Upper lobe of left lung (tissue), 6 donors: ENCODE measurements at places on chromosomes 3 and 15.

DNA sequence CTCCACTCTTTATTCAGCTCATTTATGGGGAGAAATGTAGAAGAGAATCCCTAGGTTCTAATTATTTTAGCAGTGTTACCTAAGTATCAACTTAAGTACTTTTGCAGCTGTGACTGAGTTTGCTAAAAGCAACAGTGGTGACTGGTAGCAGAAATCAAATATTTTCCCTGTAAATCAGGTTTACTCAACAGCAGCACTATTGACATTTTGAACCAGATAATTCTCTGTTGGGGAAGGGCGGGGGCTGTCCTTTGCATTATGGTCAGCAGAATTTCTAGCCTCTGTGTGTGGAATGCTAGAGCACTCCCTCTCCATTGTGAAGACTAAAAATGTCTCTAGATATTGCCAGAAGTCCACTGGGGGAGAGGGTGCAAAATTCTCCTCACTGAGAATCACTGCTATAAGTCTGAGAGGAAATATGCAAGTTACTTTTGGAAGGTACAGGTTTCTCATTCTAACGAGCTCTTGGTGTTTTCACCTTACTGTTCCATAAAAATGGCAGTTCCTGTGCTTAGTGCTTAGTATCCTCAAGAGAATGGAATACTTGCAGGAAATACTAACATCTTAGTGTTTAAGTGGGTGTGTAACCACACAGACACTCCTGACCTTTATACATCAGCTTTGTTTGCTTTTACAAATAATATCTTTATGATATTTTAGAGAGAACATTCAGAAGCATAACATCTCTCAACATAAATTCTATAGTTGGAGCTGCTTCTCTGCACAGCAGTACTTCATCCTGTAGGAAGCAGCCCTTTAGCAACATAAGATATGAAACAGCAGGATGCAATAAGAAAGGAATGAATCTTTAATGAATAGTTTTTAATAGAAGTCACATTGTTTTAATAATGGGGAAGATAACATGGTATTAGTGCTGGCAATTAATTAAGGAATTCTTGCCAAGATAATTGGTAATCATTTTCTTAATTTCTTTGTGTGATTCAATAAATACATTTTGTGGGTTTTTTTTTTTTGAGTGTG is 246.5 kb upstream of the GOLIM4 start:
- no peak for DNase-seq

DNA sequence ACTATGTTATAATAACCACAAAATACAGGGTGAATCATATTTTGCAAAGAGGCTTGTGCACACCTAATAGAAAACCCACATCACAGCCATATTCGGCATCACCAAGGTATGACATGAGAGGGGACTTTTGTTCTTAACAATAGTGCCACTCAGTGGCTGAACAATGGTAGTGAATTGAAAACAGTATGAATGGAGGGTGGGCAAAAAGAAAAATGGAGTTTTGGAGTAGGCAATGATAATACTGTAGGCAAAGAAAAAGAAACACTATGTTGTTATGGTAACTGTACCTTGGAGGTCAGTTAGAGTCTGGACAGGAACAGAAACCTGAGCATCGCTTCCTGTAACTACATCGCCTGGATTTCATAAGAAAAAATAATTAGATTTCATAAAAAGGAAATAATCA is 348.6 kb downstream of the PLCL2 start:
- no peak for DNase-seq

GRCh38 chr3:28210968-28211713 is 30.3 kb upstream of the CMC1 start:
- no peak for DNase-seq

- DNase-seq: no peak
These were observed 84.4 kb downstream of the BTD start for GRCh38 chr3:15685927-15686326.

GRCh38 chr3:67557848-67558355 is 96.5 kb downstream of the SUCLG2 start:
- DNase-seq: no peak

GRCh38 chr3:14452740-14453710 is 50.6 kb downstream of the SLC6A6 start:
- peak; percentile 69 for DNase-seq

DNA sequence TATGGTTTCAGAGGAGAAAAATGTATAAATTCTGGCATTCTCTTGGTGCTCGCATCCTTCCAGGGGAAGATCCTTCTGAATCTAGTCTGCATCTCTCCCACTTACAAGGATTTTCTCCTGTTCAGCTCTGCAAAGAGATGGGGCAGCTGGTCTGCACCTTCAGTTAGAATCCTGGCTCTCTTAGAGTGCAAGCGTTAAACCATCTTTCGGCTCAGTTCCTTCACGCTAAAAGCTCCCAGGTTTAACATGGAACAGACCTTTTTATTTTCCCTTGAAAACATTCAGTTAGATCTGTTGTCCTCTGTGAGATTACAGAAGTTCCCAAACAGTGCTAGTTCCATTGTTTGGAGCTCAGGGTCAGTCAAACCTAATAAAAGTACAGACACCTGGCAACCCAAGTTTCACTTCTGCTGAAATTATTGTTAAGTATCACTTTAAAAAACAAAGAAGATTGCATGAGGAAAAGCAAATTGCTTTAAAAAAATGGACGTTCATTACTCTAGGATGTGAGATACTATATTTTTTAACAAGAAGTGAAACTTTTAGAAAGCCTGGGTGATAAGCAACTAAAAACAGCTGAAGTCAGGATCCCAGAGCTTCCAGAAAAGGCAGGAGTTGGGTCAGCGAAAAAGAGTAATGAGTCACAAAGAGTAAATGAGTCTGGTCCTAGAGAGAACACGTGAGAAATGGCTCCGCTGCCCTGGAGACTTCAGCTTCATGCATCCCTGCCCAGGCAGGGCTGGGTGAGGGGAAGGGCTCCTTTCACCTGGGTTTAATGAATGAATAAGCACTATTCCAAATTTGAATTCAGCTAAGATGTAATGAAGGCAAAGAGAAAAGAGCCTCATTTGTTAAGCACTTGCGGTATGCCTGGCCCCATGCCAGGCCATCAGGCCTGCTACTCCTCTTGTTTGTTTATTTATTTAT is 63.3 kb downstream of the ABTB1 start:
- DNase-seq: no peak

- no peak for DNase-seq
These were observed 36.7 kb upstream of the BLM start for GRCh38 chr15:90680371-90680935.

GRCh38 chr3:112092496-112093179 is 6.4 kb downstream of the C3orf52 start:
- no peak for DNase-seq

DNA sequence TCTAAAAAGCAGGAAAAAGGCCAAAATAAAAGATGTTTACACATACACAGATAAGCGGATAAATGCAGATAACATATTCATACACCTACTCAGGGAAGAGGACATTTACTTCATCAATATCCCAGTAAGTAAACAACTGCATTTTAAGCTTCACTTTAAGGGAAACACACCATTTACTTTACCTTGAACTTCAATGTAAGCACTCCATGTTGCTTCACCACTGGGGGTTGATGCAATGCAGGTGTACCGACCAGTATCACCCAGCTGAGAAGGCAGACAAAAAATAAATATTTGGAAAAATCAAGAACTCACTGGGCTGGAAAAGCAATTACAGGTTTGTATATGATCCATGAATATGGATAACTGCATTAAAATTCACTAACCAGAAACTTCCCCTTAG is 1099.5 kb downstream of the ROBO1 start:
- no peak for DNase-seq

DNA sequence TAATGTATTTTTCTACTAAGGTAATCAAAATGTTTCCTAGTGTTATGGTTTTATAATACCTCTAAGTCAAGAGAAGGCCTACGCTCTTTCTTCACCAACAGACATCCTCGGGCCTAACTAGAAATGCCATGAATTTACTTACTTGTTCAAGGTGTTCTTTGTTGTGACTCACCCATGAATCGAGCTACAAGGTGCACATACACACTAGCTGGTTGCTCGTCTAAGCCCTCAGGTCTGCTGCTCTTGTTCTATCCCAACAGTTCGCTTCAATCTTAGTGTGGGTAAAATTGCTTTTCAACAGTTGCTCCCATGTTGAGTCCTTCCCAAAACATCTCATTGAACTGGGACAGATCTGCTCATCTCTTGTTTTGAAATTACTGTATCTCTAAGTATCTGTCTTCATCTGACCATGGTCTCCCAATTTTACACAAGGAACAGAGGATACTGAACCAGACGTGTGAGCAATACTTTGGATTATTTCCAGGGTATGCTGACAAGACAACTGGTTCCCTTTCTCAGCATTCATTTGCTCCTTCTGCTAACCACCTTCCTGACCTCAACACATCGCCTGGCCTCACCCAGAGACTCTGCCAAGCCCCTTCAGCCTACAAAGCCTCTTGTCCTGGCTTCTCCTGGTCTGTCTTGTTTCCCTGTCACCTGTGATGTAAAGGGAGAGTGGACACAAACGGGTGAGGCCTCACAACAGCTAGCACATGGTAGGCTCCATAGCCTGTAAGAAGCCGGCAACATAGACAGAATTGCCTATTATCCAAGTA is 84.2 kb downstream of the NEDD4 start:
- DNase-seq: no peak

DNA sequence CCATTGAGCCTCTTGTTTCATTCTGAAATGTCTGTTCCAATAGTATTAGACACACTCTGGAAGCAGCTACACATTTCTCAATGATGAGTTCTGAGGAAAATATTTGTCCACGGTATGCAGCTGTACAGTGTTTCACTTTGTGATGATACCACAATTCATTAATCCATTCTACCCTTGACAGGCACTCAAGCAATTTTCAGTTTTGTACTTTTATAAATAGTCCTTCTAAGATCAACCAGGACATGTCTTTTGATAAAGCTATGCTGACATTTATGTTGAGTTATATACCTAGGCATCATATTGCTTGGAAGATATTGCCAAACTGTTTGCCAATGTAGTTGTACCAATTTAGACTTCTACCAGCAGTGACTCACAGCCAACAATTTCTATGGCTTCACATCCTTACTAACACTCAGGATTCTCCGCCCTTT is 165.1 kb upstream of the COL8A1 start:
- DNase-seq: no peak

GRCh38 chr3:196868297-196868661 is 559 bp downstream of the SENP5 start:
- DNase-seq: no peak

DNA sequence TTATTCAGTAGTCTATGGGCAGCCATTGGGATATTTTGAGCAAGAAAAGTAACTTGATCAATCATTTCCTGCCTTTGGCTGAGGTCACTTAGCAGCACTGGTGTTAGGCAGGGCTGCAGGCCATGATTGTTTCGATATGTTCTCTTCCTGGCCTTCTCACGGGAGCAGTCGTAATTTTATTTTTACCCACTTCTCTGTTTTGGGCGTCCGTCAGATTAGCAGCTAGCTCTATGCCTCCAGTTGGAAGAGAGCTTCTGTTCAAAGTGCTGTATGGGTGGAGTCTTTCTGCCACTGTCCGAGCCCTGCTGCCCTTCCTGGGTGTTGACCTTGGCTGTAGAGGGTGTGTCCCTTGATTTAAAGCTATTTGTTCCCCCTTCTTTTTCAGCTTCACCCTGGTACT is 123.4 kb upstream of the ROPN1 start:
- no peak for DNase-seq

- peak; percentile 76 for DNase-seq
These were observed 32.6 kb upstream of the IREB2 start for GRCh38 chr15:78405336-78405924.

DNA sequence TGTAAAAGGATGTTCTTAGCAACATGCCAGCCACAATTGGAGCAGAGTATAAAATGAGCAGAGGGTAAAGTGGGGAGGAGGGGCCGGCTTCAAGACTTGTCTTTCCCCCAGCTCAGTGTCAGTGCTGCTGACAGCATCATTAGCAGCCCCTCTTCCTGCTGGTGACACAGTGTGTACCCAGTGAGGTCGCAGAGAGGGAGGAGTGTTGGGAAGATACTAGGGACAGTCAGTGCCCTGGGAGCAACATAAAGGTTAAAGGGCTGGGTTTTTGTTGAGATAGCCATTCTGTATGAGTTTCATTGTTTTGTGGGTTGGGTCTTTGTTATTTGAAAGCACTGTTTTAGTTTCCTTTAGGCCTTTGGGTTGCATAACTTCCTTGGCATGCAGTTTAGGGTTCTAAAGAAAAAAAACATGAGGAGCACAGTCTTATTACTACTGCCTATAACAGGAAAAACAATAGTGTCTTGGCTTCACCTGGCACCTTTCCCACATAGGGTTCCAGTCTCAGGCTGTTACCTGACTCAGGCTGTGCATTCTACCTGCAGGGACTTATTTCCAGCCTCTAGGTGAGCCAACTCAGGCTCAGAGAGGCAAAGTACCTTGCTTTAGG is 94.1 kb upstream of the SKOR1 start:
- no peak for DNase-seq

DNA sequence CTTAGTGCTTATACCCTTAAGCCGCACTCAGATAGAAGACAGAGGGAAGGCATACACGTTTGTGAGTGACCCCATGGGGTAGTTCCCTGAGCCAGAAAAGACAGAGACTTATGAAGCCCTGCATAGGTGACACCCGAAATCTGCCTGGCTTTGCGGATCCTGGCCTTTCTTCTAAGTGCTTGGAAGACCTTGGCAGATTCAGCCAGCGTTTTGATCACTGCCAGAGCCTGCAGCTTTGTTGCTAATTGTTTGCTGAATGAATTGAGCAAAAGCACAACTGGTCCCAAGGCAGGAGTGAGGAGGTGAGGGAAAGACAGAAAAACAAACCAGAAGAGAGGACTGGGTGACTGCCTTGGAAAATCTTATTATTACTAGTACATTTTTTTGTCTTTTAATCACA is 168.3 kb upstream of the ICE2 start:
- DNase-seq: no peak

GRCh38 chr15:35624881-35625280 is 78.9 kb upstream of the DPH6 start:
- peak; percentile 74 for DNase-seq

- DNase-seq: no peak
These were observed at the start of gene FAH for GRCh38 chr15:80152896-80153876. FAH (plus strand) TSS chr15:80152999; CDS start chr15:80153055, 56 bp downstream.

DNA sequence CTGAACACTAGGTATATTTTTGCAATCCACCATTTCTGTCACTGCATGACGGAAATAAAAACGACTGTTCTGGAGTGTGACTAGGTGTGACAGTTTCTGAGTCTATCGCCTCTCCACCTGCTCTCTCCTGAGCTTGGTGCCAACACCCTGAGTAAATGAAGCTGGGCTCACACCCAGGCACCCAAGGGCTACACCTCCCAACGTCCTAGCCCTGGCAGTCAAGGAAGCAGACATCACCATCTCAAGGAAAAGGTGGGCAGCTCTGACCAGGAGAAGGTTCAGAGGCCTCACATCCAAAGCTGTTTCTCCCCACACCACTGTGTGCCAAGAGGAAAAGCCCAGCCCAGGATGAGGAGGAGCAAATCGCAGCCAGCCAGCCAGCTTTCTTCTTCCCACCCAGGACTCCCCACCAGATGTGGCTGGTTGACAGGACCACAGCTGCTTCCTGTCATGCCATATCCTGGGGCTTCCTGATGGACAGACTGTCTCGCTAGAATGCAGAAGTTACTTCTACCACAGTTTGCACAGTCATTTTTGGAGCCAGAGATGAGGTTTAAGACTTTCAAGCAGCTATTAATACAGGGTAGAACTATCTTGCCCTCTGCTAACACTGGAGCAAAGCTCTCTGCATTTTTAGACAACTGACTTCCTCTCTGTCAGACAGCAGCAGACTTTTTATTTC is 3.3 kb downstream of the SCAMP2 start:
- DNase-seq: no peak

- DNase-seq: no peak
These were observed 237.4 kb upstream of the UMPS start for GRCh38 chr3:124492824-124493223.

- no peak for DNase-seq
These were observed 52.0 kb downstream of the DHX30 start for GRCh38 chr3:47854720-47855455.

GRCh38 chr15:34439878-34440277 is 2.3 kb upstream of the GOLGA8A start:
- DNase-seq: no peak
